ENCODE measurements at places on chromosomes 5 and 9.

DNA sequence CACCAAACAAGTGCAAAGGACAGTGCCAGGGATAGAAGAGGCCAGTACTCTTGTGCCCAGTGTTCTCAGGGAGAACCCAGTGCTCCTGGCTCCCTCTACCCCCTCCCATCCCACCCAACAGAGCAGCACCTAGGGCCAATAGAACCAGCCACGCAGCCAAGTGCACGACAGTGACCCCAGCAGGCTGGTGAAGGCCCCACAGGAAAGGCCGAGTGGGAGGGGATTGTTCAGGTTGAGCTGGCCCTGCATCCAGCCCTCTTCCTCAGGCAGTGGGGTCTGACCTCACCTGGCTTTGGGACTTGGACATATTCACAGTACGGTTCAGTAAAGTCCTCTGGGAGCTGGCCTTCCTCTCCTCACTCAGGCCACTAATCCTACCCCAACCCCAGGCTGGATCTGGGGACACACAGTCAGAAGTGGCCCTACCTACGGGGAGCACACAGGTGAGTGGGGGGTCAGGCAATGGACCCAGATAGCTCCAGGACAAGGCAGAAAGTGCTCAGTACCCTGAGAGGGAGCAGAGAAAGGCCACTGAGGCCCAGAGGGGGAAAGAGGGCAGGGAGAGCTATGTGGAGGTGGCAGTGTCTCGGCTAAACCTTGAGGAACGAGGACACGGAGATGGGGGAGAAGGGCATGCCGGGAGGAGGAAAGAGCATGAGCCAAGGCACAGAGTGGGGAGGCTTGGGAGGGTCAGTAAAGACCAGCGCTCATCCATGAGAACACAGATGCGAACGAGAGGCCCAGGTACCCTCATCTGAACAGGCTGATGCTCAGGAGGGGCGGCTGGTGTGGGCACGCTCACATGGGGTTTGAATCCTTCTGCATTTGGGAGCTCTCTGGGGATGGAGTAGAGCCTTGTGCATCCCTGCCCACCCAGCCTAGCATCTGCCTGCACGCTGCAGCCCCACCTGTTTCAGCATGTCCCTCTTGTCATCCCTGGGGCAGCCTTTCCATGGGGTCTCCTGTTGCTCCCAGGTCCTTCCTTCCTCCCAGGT lies 25.6 kb downstream of the POLR1E start:
- no peak for DNase-seq

GRCh38 chr5:160938532-160938931 lies 86.5 kb upstream of the ATP10B start:
- no peak for DNase-seq

- DNase-seq = no peak
These were observed 150.8 kb upstream of the RANBP3L start for GRCh38 chr5:36452424-36453006.

DNA sequence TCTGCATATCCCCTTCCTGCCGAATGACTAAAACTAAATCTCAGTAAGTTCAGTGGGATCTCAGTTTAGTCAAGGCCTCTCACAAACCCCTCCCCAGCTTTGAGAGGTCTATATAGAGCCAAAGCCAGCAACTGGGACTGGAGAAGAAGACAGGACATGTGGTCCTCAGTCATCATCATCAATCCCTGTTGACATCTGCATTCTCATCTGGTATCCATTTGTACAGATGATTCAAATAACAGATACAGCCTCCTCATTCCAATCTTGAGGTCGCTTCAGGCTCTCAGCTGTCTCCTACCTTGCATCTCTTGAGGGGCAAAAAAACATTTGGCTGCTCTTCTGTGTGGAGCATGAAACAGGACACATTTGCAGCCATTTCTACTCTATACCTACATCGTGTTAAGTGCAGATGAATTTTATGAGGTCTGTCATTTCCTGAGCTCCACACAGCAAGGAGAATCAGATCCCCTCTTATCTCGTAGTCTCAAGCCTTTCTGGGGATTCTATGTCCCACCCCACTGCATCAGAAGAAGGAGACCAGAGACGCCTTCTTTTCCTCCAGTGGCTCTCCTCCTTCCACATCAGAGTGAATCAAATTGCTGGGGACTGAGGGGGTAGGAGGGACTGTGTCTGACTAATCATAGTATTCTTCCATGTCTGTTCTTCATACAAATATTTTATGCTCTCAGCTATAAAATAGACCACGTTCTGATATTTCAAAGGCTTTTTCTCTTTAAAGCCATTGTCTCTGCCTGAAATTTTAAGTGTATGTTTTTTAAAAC lies 4.7 kb upstream of the RECK start:
- no peak for DNase-seq

GRCh38 chr5:81893961-81894360 lies 77.9 kb upstream of the ATG10 start:
- DNase-seq = no peak

GRCh38 chr5:158051036-158051435 lies 192.1 kb upstream of the CLINT1 start:
- no peak for DNase-seq
